ENCODE measurements at places on chromosomes 1 and 21.

GRCh38 chr1:9439074-9439761 is 100.0 kb upstream of the SLC25A33 start:
- no peak for DNase-seq

DNA sequence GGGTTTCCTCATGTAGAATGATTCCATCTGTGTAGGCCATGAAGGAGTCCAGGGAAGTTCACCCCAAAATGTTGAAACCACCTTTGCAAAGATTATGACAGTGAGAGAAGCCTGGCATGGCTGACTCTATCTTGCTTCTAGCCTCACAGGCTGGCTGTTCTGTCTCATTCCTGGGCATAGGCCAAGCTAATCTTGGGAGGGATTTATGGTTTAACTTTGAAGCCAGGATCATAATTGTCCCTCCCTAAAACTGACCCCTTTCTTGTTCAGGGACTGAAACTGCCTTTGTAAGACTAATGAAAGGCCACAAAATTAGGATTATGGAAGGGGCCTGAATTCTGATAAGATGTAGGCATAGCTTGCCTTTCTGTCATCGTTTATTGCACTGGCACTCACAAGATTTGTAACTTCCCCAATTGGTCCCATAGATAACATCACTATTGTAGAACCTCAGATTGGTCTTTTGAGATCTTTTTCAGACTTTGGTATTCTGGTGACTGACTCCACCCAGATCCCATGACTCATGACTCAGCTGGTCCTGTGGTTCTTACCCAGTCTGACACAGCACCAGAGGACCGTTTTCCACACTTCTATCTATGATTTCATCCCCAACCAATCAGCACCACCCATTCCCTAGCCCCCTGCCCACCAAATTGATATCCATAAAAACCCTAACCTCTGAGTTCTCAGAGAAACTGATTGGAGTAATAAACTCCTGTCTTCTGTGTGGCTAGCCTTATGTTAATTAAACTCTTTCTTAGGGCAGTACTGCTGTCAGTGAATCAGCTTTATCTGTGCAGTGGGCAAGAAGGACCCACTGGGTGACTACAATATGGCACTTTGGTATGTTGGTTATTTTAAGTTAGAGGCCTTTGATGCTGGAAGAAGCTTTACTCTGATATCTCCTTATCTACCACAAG is 13.6 kb upstream of the LAMTOR5 start:
- no peak for DNase-seq

DNA sequence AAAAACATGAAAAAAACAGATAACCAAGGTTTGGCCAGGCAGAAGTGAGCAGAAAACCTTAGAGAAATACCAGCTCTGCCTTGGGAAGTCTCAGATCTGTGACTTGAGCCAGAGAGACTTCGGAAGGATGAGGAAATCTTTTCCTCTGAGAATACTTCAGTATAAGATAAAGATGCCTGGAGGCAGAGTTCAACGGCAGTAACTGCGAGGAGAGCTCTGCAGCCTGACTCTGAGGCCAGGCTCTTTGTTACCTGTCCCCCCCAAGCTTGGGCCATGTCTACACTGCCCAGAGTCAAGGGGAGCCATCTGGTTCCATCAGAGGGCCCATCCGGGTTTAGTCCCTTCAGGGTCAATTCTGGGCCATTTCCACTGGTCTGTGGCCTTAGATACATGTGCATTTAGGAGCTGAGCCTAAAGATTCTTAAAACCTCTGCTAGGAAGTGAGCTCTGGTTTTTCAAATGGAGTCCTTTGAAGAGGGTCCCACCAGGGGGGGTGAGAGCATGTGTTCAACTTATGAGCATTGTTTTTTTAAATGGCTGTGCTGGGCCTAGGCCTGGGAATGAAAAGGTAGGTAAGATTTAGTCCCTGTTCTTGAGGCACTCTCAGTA is 8.7 kb downstream of the KIRREL1 start:
- no peak for DNase-seq

DNA sequence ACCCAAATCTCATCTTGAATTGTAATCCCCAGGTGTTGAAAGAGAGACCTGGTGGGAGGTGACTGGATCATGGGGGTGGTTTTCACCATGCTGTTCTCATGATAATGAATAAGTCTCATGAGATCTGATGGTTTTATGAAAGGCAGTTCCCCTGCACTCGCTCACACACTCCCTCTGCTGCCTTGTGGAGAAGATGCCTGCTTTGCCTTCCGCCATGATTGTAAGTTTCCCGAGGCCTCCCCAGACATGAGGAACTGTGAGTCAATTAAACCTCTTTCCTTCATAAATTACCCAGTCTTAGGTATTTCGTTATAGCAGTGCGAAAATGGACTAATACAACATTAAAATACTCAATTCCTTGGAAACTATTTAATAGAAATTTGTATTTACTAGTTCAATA is 99.2 kb downstream of the PROX1 start:
- no peak for DNase-seq

GRCh38 chr1:75522389-75522788 is 88.5 kb downstream of the SLC44A5 start:
- DNase-seq = no peak

DNA sequence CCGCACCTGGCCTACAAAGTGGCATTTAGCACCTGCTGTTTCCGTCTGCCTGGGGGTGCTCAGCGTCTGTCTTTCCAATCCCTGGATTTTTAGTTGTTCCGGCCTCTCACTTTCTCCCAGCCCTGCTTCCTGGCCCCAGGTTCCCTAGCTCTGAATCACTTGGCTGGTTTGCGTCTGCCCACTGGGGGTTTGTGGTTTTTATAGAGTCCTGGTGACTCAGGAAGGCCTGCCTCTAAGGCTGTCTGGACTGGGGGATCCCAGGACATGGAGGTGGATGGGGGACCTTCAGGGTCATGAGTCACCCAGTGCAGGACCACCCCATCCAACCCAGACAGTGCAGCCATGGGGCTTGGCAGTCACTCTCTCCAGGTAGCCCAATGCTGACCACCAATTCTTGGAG is 53.5 kb downstream of the MRPL37 start:
- DNase-seq = no peak

DNA sequence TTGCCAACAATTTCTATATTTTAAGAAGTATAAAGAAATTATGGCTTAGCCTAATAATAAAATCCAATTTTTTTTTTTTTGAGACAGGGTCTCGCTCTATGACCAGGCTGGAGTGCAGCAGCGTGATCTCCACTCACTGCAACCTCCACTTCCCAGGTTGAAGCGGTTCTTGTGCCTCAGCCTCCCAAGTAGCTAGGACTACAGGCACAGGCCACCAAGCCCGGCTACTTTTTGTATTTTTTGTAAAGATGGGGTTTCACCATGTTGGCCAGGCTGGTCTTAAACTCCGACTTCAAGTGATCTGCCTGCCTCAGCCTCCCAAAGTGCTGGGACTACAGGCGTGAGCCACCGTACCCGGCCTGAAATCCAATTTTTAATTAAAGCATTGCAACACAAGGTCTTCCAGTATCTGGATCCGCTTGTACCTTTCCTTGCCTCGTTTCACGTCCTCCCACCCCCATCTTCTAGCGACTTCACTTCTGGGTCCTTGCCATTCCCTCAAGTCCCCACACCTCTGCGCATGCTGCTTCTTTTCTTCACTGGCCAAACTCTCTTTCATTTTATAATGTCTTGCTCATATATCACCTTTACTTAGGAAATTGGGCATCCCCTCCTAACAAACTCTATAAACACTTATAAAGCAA is 2.3 kb downstream of the FUBP1 start:
- DNase-seq = no peak

- no peak for DNase-seq
Measured at GRCh38 chr1:208189716-208190115, 54.5 kb downstream of the PLXNA2 start.

GRCh38 chr1:218525451-218526197 is 180.5 kb downstream of the TGFB2 start:
- DNase-seq = no peak

GRCh38 chr1:64240206-64240605 is 36.8 kb downstream of the UBE2U start:
- DNase-seq = no peak

DNA sequence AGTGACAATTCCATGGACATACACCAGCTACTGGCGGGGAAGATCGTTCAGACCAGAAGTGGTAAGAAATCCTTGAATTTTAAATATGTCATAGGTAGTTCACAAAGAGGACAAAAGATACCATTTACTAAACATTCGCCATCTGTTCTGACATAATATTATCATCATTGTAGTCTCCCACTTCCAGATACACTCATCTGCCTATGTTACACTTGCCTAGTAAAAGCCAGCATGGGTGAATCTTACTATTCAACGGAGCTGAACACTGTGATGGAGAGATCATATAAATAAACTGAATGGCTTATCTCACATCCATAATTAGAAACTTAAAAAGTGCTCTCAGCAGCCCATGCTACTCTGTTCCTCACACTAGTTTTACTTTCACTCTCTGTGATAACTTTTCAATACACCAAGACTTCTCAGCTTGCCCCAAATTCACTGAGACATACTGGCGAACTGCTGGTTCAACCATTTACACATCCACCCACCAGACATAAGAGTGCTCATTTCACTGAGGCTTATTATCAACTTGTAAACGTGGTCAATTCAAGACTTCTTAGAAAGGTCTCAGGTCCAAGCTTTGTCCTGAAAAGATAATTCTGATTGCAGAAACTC is 463 bp upstream of the PRRC2C start:
- no peak for DNase-seq

GRCh38 chr21:35027563-35028450 is 21.3 kb downstream of the RUNX1 start:
- no peak for DNase-seq

- no peak for DNase-seq
Measured at GRCh38 chr1:239547987-239548386, 161.6 kb downstream of the CHRM3 start.

GRCh38 chr1:3373175-3373574 is 81.3 kb upstream of the ARHGEF16 start:
- no peak for DNase-seq

GRCh38 chr1:55456971-55457370 is 241.8 kb upstream of the USP24 start:
- no peak for DNase-seq

GRCh38 chr1:114263343-114263742 is 109.7 kb upstream of the SYT6 start:
- DNase-seq = no peak

Data from effector memory CD8-positive, alpha-beta T cell (primary cell).